ENCODE measurements at places on chromosomes 12 and 14.

DNA sequence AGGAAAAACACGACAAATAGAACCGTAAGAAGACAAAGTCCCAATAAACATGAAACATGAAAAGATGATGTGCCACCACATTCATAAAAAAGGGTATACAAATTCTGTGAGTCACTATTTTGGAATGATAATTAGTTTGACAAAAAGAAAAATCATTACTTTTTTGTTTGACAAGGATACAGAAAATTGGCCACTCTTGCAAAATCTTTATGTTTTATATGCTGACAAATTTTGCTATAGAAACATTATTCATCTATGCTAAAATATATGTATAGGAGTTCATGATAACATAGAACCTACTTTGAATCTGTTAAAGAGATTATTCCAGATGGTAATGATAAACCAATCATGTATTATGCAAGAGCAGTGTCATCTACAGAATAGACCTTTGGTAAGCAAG is 1201.0 kb downstream of the FSCB start:
- no peak for DNase-seq

- DNase-seq, result no peak
These were observed 27.7 kb downstream of the WBP11 start for GRCh38 chr12:14775636-14775980.

- DNase-seq, result no peak
These were observed 47.5 kb downstream of the PPFIBP1 start for GRCh38 chr12:27571463-27571862.

DNA sequence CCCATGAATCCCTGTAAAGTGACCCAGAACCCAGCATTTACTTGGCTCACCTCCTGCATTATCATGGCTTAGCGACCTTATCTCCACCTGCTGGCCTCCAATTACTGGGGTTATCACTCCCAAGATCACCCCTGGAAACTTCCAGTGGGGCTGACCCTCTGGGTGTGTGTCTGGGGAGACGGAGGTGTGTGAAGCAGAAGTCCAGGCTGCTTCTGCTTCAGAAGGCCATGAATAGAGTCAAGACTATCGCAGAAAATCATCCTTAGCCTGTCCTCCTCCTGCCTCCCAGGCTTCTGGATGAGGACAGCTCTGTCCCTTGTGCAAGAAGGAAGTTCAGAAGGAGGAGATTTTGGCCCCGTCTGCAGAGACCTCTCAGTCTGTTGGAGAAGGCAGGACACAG is 408 bp upstream of the KRT72 start:
- DNase-seq, result no peak

DNA sequence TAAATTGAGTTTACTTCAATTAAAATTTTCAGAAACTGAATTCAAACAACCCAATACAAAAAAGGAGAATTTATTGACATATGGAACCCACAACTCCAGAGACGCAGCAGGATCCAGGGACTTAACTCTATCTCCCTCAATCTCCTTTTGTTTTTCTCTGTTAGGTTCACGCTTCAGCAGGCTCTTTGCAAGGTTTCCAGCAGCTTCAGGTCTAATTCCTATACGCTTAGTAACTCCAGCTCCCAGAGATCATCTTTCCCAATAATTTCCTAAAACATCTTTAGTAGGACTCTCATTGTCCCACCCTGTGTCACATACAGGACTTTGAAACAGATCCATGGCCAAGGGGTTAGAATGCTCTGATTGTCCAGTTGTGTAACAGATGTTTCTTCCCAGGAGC is 175.2 kb downstream of the RMST start:
- no peak for DNase-seq

DNA sequence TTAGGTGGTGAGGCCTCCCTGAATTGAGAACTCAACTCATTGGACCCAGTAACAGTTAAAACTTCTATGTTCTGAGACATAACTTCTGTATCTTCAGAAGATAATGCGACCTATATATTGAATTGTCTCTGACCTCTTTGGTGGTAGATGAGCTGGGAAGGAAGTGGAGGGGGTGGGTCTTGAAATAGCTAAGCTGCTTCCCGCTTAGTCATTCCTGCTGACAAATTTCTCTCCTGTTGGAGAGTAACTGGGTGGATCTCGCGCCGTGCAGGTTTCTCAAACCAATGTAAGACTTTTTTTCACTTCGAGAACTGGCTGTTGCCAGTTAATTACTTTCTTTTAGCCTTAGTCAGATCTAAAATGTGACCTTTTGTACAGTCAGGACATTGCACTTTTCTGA is 100.8 kb downstream of the PPHLN1 start:
- no peak for DNase-seq

DNA sequence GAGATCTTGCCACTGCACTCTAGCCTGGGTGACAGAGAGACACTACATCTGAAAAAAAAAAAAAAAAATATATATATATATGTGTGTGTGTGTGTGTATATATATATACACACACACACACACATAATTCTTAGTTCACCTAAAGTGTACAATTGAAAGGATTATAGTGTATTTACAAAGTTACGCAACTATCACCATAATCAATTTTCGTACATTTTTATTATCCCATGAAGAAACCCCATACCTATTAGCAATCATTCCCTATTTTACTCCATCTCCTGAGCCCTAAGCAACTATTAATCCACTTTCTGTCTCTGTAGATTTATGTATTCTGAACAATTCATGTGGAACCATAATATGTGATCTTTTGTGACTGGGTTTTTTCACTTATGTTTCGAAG is 4.4 kb downstream of the SRP54 start:
- DNase-seq, result no peak

DNA sequence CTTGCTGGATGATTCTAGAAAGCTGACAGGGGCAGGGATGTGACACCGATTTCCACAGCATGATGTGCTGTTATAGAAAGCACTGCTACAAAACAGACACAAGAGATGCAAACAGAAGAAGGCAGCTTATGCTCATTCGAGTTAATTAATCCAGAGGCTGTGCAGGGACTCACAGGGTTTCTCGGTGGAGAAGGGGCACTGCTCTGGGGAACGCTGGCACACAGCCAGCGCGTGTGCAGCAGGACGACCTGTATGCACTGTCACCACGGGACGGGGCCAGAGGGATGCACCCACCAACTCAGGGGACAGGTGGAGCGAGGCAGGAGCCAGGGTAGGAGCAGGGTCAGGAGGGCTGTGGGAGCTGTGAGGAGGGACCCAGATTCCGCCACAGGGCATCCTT is 143.5 kb downstream of the RIMBP2 start:
- no peak for DNase-seq

- no peak for DNase-seq
These were observed 66.4 kb downstream of the ITPK1 start for GRCh38 chr14:93049315-93049714.

DNA sequence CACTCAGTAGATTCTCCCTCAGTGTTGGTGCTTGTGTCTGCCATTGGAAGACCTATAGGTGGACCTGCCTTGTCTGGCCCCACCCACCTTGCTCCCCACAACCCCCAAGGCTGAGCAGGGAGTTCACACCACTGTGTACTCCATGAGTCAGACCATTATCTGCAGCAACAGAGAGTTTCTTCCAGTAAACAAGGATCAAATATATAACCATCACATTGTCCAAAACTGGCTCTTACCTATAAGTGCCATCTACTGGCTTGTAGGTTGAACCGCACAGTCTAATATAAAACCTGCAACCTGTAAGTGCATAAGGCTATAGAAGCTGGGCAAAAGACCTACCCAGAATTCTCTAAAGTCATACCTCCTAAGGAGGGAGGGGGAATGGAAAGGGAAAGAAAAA is 7.9 kb downstream of the TAS2R13 start:
- DNase-seq, result no peak

DNA sequence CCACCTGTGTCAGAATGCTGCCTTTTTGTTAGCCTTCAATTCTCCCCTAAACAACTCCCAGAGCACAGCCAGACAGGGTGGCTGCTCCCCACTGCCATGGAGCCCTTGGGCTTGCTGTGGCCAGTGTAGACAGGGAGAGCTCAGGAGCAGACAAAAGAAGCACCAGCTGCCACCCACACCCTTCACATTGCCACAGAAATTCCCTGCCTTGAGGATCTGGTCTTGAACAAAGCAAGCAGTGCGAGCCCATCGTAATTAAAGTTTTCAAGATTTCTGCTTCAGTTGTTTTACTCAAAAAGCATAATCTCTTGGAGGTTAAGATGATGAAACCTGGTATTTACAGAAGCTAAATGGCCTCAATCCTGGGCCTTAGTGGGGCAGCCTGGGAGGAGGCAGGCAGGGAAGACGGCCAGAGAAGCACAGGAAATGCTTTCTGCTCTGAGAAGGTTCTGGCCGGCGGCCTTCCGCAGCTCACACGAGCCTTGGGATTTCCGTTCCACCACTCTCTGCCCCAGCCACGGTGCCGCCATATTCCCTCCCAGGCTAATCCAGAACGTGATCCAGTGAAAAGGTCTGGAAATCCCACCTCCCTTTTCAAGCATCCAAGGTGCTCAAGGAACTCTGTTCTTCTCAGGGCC is 535.2 kb downstream of the BCL11B start:
- no peak for DNase-seq

GRCh38 chr12:93144109-93144508 is 215.0 kb upstream of the EEA1 start:
- no peak for DNase-seq

- no peak for DNase-seq
These were observed 212.1 kb downstream of the PHLDA1 start for GRCh38 chr12:75819512-75819911.

DNA sequence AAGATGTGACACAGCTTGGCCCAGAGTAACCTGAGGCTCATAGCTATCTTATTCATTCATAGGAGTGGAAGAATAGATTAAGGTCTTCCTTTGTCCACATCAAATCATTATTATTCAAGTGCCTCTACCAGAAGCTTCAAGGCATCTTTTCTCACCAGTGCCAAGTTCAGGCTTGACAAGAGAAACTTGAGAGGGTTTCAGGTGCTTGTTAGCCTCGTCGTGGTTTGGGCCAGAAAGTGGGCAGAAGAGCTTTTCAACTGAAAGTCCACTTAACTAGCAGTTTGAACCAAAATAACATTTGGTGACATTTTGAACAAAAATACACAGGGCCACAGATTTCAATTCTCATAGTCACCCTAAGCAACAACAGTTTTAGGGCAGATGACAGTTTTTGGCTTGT is 1184.2 kb downstream of the FLRT2 start:
- no peak for DNase-seq

DNA sequence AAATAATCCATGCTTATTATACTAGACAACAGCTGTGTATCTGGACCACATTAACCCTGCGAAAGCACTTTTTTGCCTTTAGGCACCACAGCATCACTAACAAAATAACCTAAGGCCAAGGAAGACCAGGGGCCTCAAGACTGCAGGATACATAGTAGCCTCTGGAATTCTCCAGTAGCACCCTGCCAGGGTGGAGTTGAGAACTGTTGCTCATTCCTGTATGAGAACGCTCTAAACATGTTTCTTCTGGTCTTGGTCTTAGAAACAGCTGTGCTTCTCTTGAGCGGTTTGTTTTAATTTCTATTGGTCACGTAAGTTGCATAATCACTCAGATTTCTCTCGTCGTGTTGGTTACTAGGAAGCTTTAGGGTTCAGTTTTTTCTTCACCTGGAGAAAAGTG is 7.9 kb downstream of the B4GALNT3 start:
- no peak for DNase-seq

DNA sequence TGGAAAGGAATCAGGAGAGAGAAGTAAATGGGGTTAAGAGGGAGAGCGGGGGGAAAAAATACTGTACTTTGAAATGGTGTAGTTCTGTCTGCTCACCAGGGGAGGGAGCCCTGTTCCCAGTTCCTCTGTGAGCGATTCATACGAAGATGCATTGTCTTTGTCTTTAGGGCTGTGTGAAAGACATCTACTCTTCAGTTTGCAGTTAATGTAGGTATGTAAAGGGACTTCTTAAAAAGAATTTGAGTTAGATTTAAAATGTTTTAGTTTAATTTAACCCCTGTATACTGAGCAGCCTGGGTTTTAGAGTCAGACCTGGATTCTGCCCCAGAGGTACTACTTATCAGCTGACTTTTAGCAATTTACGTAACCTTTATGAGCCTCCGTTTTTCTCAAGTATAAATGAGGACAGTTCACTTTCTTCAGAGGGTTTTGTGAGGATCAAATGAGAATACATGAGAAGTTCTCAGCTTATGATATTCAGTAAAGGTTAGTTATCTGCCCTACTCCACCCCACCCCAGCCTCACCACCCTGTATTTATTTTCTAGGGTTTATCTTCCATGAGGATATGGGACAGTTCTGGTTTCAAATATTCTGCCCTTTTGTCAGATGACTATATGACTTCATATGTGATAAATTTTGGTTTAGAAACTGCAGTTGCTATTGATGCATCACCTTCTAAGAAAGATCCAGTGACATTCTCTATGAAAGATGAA is 82.5 kb upstream of the EVL start:
- DNase-seq, result peak; percentile 56

GRCh38 chr12:105740369-105740768 is 398.4 kb downstream of the NUAK1 start:
- DNase-seq, result no peak

GRCh38 chr12:94498698-94499097 is 39.0 kb upstream of the CEP83 start:
- no peak for DNase-seq

DNA sequence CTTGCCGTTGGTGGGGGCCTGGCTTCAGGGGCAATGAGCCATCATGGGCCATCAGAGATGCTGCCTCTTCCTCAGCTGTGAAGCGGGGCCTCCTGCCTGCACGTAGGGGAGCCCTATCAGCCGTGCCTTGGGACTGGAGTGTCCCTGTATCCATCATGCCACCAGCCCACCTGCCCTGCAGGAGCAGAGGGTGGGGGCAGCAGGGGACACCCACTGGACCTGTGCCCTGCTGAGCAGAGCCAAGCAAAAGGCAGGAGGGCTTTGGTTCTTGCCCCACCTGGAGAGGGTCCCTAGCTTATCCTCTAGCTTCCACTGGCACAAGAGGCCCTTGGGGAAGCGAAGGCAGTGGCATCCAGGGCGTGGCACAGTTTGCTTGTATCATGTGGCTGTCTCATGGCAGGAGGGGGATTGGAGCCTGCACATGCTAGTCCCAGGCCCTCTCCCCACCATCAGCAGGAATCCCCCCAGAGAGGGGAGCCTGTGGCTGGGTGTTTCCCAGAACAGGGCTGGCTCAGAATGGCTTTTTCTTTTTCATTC is 10.1 kb downstream of the ADSS1 start:
- no peak for DNase-seq

GRCh38 chr12:54259194-54260011 is 20.5 kb downstream of the CBX5 start:
- DNase-seq, result no peak

DNA sequence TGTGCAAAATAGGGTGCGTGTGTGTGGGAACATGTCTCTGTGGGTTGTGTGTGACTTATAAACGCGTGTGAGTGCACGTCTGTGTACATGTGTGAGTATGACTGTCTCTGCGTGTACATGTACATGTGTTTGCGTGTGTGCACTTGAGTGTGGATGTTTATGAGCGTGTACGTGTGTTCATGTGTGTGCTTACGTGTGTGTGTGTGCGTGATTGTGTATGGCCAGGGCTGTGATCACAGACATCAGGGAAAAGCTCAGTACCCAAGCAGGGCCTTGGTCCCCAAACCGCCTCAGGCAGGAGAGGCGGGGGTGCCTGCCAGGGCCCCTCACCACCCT is 326.3 kb upstream of the DIO3 start:
- DNase-seq, result no peak

DNA sequence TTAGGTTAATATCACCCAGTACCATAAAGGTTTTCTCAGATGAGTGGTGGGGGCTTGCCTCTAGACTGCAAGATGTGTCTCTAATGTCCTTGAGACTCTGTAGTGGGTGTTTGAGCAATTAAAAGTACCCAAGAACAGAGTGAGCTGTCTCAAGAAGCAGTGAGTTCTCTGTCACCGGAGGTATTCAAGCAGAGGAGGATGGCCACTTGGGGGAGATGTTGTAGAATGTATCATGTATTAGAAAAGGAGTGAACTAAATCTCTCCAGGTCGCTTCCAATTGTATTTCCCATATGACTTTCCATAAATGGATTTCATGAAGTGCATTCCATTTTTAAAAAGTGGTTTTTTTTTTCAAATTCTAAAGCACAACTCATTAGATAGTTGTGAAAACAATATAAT is 35.0 kb downstream of the SLC17A8 start:
- DNase-seq, result no peak

Measured in activated gamma-delta T cell treated with anti-CD3 and anti-CD28 coated beads, Interleukin-2, amount 50 U/mL, for 16 hours (primary cell).